ENCODE measurements at places on chromosomes 6 and 20.

- no peak for DNase-seq
Measured at GRCh38 chr6:107536180-107536961, 46.5 kb downstream of the SOBP start.

- no peak for DNase-seq
Measured at GRCh38 chr20:4161401-4162251, 146.3 kb upstream of the RNF24 start.

DNA sequence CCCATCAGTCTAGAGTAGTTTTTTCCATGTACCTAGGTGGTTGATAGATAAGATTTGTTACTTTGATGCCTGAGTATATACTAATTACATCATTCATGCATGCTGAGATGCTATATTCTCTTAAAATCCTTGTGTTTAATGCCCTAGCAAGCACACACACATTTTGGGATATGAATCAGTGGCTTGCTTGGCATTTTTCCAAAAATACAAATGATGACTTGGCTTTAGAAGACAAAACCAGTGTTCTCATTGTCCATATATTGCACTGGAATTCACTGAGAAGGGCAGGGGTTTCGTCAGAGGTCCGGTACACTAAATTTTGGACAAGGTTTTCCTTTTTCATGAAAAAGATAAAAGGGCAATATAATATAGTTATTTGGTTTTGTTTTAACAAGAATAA lies 24.9 kb downstream of the GTPBP2 start:
- DNase-seq: no peak

GRCh38 chr6:11248974-11249761 lies 16.7 kb upstream of the NEDD9 start:
- DNase-seq: no peak

- DNase-seq: no peak
Measured at GRCh38 chr6:71262914-71263313, 25.7 kb upstream of the OGFRL1 start.

- DNase-seq: no peak
Measured at GRCh38 chr6:33433001-33433543, 13.2 kb downstream of the SYNGAP1 start.

- no peak for DNase-seq
Measured at GRCh38 chr6:161095916-161096315, 104.3 kb downstream of the MAP3K4 start.

- DNase-seq: no peak
Measured at GRCh38 chr6:39791850-39792539, at the start of gene DAAM2. DAAM2 (plus strand) TSS chr6:39792376; CDS start chr6:39856303, 63,927 bp downstream.
